ACHN (cell line): ENCODE measurements at places on chromosomes 5 and 9.
A peak's percentile ranks its signal among the peaks of the same experiment; 100 is the strongest.

DNA sequence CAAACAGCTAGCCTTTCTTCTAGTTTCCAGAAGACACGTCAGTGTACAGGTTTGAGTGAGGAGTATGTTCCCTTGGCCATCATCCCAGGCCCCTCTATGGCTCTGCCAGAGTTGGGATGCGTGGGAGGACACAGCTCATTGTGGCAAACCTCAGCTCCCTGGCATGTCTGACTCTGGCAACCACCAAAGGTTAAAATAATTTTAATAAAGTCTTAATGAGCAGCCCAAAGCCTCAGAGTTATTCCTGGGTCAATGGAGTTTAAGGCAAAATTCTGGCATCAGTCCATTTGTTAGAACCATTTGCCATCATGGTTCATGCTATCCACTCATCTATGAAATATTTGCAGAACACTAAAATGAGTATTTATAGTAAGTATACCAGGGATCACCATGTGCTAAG lies 79.8 kb upstream of the PAPPA start:
- no peak for DNase-seq

DNA sequence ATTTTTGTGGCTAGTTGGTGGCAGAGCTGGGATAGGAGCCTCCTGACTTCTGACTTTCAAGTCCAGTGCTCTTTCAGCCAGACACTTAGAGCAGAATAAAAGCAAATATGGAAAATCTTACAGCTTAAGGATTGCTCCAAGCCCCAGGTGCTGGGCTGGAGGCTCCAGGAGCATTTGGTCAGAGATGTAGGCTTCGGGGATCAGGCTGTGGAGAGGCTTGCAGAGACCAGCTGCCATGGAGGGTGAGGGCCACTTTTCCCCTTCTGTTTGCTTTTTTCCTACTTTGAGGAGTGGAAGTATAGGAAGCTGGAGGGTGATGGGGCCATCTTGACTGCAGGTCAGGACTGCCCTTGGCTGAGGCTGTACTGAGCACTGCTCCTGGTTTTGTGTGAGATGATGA lies 58.9 kb downstream of the RGS3 start:
- DNase-seq: no peak

DNA sequence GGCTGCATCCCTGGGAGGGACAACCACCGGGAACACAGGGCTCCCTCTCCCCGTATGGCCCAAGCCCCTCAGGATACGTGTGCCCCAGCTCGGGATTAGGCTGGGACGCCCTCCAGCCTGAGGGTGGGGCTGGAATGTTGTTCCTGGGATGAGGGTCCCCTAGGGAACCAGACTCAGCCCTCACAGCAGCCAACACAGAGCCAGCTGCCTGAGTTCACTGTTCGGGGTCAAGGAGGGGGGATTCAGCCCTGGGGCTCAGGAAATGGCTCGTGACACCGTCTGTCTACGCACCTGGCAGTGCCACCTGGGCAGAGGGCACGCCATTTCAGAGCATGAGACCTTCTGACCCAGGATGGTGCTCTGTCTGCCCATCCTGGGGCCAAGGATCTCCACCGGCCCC lies 8.9 kb downstream of the RNF44 start:
- DNase-seq: no peak

- DNase-seq: no peak
These were observed 78.2 kb upstream of the ARAP3 start for GRCh38 chr5:141760193-141760592.

GRCh38 chr5:142841511-142842265 lies 71.5 kb downstream of the ARHGAP26 start:
- DNase-seq: no peak

- DNase-seq: peak; percentile 98
These were observed 69.0 kb downstream of the UGCG start for GRCh38 chr9:111965566-111966019.

DNA sequence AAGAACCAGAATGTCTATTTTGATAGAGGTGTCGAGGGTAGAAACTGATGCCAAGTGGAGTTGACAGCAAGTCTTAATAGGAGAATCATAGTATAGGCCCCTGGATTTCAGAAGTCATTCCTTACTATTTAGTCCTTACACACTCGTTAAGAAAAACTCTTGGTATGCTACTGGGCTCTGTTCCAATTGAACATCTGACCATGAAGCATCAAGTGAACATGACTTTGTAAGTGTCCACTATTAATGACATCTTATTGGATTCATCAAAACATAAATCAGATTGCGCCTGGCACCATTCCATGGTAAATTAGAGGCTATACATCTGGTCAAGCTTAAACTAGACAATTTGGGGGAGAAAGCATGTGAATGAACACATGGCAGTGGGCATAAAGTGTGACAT lies 1056.5 kb upstream of the EDIL3 start:
- DNase-seq: no peak

DNA sequence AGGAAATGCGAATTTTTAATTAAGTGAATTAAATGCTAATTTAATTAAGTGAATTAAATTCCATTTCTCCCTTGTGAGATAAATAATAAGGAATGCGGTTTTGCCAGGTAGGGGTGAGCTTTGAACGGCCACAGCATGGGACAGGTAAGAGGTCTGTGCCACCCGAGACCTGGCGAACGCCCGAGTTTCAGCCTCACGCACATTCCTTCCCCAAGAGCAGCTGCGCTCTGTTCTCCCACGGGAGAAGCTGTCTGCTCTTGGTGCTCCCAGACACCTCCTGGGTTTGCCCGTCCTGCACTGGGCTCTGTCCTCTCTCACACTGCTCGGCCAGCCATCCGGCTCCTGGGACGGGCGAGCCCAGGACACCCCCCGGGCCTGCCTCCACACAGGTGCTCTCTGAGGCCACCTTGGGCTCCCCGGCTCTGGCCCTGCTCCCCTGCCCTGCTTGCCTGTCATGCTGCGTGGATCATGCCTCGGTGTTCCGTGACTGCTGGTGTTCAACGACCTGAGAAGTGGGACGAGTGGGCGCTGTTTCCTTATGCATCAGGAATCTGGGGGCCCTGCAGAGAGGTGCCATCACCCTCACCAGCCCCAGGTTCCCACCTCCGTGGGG lies 13.7 kb upstream of the CAMSAP1 start:
- DNase-seq: no peak

GRCh38 chr9:134125413-134126095 lies 10.3 kb upstream of the WDR5 start:
- DNase-seq: no peak

DNA sequence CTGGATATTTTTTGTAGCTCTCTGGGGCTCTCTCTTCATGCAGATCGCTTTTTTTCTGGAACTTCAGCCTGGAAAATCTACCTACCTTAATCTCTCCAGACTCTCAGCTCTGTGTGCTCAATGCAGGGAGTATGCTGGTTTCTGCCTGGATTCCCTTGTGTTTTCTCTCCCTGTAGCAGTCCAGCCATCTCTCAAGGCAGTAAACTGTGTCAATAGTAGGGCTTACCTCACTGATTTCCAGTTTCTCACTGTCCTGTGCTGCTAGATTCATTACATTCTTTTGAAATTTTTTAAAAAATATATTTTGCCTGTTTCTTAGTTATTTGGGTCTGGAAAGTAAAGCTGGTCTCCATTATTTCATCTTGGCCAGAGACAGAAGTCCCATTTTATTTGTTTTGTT lies 951.4 kb downstream of the NR2F1-AS1 start:
- DNase-seq: no peak

GRCh38 chr5:65946198-65946745 lies 19.9 kb downstream of the ERBIN start:
- DNase-seq: no peak

GRCh38 chr5:16759147-16759773 lies 142.5 kb upstream of the RETREG1 start:
- no peak for DNase-seq

- no peak for DNase-seq
These were observed 27.5 kb downstream of the UBQLN1 start for GRCh38 chr9:83680233-83680632.

- DNase-seq: no peak
These were observed 95.8 kb downstream of the LMNB1 start for GRCh38 chr5:126872561-126873354.

- no peak for DNase-seq
These were observed 7.3 kb downstream of the RNF14 start for GRCh38 chr5:141976176-141976575.

DNA sequence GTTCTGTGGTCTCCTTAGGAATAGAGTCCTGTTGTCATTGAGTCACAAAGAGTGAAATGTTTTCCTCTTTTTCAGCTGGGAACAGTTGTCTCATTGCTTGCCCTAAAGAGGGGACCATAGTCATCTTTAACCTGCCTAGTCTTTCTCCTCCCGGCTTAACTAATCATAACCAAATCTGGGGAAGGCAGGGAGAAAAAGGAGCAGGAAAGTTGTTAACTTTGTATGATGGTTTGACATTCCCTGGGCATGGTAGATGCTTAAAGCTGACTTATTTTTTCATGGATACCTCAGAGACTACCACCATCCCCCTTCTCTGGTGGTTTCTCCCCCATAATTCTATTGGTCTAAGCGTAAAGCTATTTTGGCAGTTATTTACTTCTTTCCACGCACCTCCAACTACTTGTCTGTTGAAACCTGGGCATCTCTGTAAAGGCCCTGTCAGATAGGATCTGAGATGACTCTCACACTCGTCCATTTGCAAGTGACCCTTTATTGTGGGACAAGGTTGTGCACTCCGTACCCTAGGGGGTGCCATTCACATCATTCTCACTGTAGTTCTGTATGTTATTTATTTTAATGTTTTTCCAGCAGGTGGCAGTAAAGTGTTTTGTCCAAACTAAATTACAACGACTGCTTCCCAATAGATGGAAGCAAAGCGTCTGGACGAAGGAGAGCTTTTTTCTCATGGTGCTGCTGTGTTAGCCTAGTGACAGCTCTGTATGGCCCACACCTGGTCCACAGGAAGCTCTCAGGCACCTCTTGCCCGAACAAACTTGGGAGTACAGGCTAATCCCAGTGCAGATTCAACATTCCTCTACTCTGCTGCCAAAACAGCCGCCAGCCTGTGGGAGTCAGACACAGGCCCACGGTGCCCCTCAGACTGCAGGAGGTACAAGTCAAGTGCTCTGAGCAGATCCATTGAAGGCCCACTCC lies 3.0 kb upstream of the FAM13B start:
- DNase-seq: peak; percentile 87

GRCh38 chr5:94243612-94244011 lies 374.8 kb downstream of the KIAA0825 start:
- no peak for DNase-seq

DNA sequence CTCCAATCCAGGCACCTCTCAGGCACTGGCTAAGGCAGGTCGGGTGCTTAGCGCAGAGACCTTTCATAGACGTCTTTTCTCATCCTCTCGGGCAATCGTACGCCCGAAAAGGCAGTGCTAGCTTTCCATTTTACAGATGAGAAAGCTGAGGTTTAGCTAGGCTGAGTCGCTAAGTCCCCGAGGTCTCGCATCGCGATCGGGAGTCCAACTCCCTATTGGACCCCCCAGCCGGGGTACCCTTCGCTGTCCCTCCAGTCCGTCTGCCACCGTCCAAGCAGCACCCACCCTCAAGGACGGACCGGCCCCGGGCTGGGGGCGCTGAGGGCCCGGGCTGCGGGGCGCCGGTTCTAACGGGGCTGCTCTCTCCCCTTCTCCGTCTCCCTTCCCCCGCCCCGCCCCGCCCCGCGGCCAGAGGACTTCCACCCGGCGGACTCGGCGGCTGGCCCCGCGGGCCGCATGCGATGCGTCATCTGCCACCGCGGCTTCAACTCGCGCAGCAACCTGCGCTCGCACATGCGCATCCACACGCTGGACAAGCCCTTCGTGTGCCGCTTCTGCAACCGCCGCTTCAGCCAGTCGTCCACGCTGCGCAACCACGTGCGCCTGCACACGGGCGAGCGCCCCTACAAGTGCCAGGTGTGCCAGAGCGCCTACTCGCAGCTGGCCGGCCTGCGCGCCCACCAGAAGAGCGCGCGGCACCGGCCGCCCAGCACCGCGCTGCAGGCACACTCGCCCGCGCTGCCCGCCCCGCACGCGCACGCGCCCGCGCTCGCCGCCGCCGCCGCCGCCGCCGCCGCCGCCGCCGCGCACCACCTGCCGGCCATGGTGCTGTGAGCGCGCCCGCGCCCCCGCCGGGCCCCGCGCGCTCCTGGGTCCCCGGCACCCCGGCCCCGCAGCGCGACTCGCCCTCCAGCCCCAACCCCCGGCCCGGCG lies 12.5 kb upstream of the EXOSC2 start:
- DNase-seq: peak; percentile 88

- DNase-seq: no peak
These were observed 149.7 kb downstream of the ENC1 start for GRCh38 chr5:74490814-74491213.

- no peak for DNase-seq
These were observed 41.7 kb upstream of the AKNA start for GRCh38 chr9:114429488-114429887.

- no peak for DNase-seq
These were observed 190.9 kb downstream of the RFK start for GRCh38 chr9:76203373-76203772.

DNA sequence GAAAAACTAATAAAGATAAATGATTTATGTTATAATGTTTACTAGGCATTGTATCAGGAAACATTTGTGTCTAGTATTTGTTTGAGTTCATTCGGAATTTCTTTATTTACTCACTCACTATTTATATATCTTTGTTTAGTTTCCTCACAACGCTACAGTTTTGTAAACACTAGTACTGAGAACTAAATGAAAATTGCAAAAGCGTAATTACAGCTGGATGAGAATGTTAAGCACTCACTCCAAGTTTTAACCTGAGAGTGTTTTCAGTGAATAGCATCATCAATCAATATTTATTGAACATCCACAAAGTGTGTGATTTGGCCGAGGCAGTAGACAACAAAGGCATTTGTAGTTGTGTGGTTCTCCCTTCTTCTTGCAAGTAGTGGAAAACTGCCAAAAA lies 969.6 kb upstream of the DMAC1 start:
- no peak for DNase-seq

GRCh38 chr5:128196080-128196479 lies 112.5 kb downstream of the SLC12A2 start:
- DNase-seq: no peak

- no peak for DNase-seq
These were observed 43.9 kb upstream of the GLIPR2 start for GRCh38 chr9:36092509-36093215.

DNA sequence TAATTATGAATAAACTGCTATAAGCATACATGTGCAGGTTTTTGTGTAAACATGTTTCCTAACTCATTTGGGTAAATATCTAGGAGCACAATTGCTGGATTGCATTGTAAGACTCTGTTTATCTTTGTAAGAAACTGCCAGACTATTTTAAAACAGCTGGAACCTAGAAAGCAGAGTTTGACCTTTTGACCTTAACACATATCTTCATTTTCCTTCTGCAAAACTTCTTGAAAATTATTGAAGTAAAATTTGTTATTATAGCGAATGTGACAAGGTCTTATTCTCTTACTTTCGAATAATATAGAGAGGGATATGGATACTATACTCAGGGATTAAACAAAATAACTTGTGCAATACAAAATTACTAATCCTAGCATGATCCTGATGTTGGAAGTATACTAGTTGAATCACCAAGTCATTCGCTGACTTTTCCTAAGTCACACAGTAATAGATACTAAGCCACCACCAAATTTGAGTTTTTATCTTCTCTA lies 3.2 kb upstream of the ANXA1 start:
- DNase-seq: no peak

GRCh38 chr9:97703437-97704344 lies 6.6 kb upstream of the XPA start:
- peak; percentile 87 for DNase-seq
